ENCODE measurements at places on chromosomes 2 and 18. TPM values are rescaled to one million over a fixed set of nuclear protein-coding genes. Genes with fewer than 3 reads are reported as not detected.

- peak; percentile 26 for DNase-seq
Observed at GRCh38 chr18:21314724-21315123, 72.7 kb downstream of the GREB1L start.

- no peak for DNase-seq
Observed at GRCh38 chr2:6650311-6650710, 215.4 kb downstream of the CMPK2 start.

Gene BOLL
- total RNA-seq, result not detected

DNA sequence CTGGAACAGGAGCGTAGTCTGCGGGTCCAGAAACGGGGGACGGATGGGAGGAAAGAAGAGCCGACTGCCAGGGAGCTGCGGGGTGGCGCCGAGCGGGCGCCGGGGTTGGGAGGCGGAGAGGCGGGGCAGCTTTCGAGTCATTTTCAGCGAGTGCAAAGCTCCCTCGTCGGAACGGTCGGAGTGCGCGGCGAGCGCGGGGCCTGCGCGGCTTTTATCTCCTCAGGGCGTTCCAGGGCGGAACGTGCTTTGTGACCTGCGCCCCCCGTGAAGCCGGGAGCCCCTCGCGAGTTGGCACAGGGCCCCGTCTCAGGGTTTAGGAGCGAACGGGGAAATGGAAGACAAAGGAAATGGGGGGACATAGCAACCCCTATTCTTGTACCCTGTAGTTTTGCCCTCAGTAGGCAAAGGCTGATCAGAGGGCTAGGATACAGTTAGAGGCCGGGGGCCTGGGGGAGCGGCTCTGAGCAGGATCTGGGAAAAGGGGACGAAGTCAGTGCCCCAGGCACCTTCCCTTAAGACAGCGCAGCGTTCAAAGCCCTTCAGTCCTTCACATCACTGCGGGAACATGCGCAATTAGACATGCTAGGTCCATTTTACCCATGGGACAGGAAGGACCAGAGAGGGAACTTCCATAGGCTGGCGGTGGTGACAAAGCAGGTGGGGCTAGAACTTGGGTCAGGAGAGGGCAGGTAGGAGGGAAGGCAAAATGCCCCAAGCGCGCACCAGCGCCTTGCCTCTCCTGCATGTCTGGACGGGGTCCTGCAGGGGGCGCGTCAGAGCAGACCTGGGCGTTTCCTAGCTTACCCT, 60.1 kb upstream of the IL1RL1 start:
- DNase-seq, result peak; percentile 26

DNA sequence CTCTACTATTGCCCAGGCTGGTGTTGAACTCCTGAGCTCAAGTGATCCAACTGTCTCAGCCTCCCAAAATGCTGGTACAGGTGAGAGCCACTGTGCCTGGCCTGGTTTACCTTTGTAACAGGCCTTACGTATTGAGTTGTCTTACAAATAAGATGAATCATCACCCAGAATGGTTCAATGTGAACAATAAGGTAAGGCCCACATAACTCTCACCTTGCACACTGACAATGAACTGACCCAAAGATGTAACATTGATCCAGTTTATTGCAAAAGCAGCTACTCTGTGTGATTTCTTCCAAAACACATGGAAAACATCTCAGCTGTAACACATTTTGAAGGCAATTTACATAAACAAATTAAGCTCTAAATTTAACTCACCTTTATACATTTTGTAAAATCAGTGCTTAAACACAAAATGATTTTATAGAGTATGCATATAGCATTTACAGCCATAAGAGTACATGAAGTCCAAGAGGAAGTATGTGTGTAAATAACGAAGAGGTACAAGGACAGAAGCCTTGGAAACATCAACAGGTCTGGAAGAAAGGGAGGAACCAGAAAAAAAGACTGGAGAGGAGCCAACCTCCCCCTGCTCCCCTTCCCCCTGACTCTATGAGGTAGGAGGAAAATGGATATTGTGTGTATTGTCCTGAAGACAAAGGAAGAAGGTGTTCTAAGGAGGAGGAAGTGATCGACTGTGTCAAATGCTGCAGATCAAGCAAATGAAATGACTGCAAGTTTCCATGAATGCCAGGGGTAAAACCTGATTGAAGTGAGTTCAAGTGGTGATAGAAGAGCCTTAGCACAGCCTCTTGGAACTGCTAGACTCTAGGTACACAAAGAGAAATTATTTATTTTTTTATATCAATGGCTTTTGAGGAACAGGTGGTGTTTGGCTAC, 5.6 kb upstream of the WDFY1 start:
- peak; percentile 66 for DNase-seq

DNA sequence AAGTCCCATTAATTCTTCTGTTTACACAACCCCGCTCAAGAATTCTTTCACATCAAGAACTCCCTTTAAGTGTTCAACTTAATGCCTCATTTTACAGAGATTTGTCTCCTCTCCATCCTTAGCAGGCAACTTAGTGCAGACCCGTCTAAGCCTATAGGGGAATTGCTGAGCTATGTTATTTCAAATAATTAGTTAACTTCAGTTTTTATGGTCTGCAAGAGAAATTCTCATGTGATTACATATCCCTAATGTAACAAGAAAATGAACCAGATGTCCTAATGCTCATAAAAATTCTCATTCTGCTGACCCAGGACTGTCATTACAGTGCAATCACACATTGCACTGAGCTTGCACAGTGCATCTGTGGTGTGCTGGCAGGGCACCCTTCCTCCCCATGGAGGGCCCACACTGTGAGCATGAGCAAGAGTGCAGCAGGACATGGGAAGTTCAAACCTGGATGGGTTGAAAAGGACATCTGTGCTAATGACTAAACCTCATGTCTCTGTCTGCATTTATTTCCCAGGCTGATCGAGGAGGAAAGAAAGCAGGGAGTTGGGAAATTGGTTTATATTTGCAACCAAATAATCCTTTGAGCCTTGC, 97.1 kb downstream of the COL5A2 start:
- DNase-seq, result no peak

Gene VWA3B
- total RNA-seq, result not detected

DNA sequence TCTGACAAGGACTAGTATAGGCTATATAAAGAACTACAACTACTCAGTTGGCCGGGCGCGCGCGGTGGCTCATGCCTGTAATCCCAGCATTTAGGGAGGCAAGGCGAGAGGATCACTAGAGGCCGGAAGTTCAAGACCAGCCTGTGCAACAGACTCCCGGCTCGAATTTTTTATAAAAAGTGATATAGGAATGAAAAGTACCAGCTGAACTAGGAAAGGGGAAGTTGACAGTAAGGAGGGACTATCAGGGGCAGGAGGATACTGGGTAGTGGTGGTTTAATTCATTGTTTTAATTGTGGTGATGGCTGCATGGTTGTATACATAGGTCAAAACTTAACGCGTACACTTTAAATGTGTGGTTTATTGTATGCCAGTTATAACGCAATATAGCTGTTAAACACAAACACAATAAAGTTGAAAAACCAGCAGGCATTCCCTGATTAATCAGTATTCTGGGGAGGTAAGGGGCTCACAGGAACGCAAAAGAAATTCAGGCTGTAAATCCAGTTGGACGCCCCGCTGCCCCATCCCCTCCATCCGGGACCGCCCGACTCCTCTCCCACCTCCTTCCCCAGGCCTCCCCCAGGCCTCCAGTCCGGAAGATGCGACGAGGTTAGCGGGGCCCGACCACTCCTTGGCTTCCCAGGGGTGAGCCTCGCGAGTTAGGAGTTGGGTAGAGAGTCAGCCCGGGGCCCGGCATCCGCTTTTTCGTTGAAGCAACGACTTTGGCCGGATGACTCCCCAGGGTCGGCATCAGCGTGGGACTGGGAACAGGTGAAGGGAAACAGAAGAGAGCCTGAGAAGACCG, 746 bp upstream of the POLR1B start:
- DNase-seq, result no peak

DNA sequence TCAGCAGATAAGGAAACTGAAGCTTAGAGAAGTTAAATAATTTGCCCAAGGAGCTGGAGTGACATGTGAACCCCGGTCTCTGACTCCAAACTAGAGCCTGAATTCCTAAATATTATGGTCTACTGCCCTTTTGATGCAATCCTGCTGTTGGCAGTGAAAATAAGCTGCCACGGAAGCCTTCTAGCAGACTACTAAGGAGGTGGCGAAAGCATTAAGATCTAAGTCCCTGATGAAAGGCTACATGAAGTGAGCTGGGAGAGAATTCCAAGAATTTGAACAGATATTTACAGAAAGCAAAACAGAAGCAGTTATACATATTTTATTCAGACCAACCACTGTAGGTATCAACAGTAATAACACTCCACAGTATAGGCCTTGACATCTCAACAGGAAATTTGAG, 28.1 kb downstream of the TRMT61B start:
- DNase-seq, result no peak

GRCh38 chr2:109213646-109214433, 84.8 kb downstream of the SH3RF3 start:
- DNase-seq, result peak; percentile 82

DNA sequence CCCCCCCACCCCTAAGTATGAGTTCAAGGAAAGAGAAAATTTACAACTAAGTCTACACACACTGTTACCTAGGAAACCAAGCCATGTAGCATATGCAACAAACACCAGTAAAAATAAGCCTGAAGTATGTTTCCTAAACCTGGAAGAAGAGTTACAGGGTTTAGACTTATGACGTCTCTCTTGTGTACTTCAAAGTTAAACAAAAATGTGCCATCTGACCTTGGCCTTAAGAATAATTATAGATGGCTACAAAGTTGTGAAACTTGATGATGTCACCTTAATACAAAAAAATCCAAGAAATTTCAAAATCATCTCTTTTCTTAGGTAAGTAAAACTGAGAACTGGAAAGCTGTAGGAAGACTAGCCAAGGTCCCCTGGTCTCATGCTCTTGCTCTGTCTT, 297.6 kb upstream of the NRXN1 start:
- DNase-seq, result no peak

Gene RAX
- total RNA-seq, result not detected
